ENCODE measurements at places on chromosomes 4 and X.

GRCh38 chr4:133062851-133063250 is 86.2 kb upstream of the PCDH10 start:
- DNase-seq, result no peak

GRCh38 chrX:125398959-125399440 is 79.3 kb downstream of the TEX13C start:
- DNase-seq, result no peak

- DNase-seq, result no peak
Measured at GRCh38 chr4:25670991-25671390, 15.3 kb downstream of the SLC34A2 start.

- peak; percentile 11 for DNase-seq
Measured at GRCh38 chr4:186161138-186161537, 30.2 kb upstream of the CYP4V2 start.

GRCh38 chrX:150158554-150159332 is 204.4 kb upstream of the MAMLD1 start:
- no peak for DNase-seq
